ENCODE measurements at places on chromosomes 2 and 18.

GRCh38 chr2:23953625-23954024 is 13.4 kb downstream of the UBXN2A start:
- no peak for DNase-seq

DNA sequence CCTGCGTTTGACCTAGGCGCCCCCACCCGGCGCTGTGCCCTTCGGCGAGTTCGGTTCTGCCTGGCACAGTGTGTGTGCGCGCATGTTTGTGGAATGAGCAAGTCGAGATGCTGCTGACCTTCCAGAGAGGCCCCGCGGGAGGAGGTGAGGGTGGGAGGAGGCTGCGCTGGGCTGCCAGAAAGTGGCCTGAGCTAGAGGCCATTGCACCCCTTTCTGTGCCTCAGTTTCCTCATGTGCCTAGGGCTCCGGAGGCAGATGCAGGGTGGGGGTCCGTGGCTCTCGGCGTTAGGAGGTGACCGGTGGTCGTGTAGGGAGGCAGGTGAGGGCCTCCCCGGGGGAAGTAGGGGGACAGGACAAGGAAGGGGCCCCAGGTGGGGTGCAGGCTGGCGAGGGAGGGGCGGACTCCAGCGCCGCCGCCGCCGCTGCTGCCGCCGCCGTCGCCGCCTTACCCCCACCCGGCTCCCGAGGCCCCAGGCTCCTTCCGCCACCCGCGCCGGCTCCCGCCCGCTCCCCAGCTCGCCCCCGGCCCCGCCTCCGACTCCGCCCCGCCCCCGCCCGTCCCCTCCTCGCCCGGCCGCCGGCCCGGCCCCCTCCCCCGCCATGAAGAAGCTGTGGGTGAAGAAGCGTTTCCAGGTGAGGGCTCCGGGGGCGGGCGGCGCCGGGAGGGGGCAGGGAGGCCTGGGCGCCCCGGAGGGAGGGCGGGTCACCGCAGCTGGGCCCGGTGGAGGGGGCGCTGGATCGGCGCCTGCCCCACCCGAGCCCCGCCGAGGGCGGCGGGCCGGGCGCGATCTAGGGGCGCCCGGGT is 7.0 kb downstream of the SPEG start:
- no peak for DNase-seq

DNA sequence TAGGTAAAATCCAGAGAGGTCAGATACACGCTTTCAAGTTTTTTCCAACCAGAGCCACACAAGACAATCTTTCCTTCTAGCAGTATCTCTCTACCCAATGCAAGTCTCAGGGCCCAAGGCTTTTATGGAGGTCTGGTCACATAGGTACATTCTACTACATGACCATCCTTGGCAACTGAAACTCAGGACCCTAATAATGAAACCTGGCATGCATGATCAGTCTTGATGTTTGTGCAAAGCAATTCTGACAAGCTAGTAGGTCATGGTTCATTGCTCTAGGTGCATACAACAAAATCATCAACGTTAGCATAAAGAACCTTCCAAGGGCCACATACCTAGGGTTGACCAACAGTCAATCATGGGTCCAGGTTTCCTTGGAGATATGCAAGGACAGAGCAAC is 33.2 kb upstream of the CCDC88A start:
- no peak for DNase-seq

- no peak for DNase-seq
Measured at GRCh38 chr2:132725148-132725547, 55.1 kb upstream of the LYPD1 start.

DNA sequence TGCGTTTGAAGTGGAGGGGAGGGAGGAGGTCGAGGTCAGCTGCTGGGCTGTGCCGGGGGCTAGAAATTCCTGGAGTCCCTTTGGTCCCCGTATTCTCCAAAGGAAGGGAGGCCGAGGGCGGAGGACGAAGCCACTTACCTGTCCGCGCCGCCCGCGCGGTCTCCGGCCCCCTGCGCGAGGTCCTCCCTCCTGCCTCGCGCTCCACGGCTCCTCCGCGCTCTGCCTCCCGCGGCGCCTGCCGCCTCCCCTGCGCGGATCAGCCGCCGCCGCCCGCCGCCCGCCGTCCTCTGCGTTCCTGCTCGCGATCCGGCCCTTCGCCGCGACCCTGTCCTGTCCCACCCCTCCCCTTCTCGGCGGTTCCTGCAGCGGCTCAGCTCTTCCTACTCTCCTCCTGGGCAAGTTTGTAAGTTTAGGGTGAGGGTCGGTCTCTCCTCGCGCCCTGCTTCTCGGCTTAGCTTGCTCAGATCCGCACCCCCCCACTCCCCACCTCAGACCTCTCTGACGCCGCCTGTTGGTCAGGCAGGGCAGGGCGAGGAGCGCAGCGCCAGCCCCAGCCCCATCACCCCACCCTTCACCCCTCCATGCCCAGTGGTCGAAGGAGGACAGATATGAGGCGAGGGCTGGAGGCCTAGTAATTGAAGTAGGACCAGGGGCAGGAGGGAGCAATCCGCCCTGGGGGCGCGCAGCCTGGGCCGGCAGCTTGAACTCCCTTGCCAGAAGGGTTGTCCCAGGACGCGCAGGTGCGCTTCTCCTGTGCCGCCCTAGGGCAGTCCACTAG is 9.7 kb upstream of the SKOR2 start:
- no peak for DNase-seq
